Glomerular endothelial cell (primary cell): ENCODE measurements at places on chromosomes 5 and 9.

DNA sequence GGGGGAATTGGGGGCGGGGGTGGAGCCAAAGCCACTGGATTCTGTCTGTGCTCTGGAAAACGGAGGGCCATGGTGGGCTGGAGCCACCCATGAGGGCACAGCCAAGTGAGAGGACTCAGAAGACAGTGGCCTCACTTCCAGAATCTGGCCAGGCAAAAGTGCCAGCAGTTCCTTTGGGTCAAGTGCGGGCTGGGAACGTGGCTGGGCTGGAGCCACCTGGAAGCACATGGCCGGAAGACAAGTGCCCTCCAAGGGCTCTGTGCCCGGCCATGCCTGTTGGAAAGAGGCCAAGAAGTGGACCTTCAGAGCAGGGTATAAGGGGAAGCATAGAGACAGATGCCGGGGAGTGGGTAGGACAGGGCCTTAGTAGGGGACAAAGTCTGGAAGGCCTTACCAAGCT is 11.7 kb upstream of the SH3PXD2B start:
- DNase-seq, result no peak

DNA sequence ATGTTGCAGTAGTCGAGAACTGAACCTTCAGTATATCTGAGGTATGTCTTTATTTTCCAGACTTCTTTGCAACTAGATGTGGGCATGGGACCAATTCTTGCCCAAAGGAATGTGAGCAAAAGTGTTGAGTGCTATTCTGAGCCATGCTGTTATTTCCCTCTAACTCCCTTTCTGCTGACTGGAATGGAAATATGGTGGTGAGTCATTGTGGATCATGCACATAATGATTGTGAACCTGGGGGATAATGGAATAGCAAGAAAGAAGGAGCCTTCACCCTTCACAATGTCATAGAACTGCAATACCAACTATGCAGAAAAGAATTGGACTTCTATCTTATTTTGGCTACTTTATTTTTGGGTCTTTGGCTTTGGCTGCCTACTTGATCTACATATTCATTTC is 10.3 kb upstream of the DOCK2 start:
- no peak for DNase-seq

DNA sequence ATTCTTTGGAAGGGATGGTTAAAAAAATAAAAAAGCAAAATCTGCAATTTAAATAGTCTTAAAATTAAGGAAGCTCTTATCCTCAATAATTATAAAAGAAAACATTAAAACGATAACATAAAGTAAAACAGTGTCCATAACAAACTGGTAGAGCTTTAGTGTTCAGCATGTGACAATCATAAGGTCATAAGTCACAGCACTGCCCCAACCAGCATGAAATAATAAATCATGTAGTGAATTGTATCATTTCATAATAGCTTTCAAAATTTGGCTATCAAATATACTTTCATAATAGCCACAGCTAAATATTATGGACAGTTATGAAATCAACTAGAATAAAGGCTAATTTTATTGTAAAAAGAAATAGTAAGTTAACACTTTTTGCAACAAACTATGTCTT is 10.0 kb downstream of the NR3C1 start:
- no peak for DNase-seq

DNA sequence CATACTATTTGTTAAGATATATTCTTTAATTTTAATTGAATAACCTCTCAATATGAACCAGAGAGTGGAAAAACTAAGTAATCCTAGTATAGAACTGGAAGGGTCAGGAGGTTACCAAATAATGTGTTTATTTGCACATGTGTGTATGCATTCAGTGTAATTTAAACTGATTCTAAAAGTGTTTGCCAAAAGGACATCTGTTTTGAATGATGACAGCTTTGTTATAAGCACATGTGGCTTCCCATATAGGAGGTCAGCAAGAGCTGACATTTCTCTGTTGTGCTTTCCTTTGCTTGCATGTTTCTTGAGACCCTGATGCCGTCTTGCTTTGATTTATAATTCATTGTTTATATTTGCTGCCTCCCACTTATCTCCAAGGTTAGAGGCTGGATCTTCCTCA is 383.4 kb downstream of the BRINP1 start:
- DNase-seq, result no peak

DNA sequence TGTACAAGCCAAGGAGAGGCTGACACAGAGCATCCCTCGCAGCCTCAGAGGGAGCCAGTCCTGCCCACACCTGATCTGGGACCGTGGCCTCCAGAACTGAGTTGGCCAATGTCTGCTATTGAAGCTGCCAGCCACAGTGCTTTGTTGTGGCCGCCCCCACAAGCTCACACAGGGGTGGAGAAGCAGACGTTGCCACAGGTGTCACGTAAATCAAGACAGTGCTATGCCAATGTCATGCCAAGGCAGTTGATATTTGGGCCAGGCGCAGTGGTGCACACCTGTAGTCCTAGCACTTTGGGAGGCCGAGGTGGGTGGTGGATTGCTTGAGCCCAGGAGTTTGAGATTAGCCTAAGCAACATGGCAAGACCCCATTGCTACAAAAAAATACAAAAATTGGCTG is 17.3 kb upstream of the TERT start:
- no peak for DNase-seq

DNA sequence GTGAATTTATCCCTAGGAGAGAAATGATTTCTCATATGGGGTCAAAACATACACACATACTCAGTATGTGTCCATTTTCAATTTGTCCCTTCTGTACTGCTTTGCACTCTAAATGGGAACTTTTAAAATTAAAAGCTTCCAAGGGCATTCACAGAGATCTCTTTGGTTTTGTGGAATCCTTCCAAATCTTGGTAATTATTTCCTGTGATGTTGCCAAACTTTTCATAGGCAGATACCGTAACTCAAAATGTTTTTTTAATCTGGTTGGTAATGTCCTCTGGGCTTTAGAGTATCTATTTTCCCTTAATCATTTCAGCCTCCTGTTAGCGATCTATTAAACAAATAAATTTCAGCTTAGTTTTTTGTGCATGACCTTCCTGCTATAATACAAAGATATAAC is 282.4 kb downstream of the ARHGEF28 start:
- no peak for DNase-seq

DNA sequence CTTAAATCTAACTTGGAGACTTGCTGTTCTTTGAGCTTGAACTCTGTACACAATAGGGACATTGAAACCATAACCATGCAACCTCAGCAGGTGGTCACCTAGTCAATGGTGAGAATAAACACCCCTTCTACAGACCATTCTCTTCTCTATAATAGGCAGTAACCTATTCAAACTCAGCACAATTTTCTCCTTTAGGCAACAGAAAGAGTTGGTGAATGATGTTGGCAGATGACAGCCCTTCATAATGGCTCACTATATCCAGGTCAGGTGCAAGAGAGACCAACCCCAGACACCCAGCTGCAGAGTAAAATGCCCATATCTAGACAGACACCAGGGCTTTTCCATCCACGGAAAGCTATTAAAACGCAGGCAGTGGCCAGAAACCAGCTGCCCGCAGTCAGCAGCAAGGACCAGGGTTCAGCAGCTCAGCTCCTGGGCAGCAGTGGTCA is 106.7 kb downstream of the SERINC5 start:
- DNase-seq, result no peak

- DNase-seq, result no peak
Measured at GRCh38 chr9:125604196-125604595, 102.8 kb downstream of the MAPKAP1 start.

DNA sequence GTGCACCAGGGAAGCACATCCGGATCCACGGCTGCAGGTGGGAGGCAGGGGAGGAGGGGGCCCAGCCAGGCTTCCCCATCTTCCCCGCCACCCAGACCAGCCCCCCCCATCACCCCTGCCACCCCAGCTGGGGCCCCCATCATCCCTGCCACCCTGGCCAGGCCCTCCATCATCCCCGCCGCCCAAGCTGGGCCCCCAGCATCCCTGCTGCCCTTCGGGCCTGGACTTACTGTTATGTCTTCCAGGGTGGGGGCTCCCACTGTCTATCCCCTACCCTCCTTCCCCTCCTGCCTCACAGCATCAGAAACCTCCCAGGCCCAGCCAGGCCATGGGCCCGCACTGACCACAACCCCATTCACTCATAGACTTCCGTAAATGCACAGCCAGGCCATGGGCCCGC is 27.5 kb downstream of the SLC6A18 start:
- no peak for DNase-seq

DNA sequence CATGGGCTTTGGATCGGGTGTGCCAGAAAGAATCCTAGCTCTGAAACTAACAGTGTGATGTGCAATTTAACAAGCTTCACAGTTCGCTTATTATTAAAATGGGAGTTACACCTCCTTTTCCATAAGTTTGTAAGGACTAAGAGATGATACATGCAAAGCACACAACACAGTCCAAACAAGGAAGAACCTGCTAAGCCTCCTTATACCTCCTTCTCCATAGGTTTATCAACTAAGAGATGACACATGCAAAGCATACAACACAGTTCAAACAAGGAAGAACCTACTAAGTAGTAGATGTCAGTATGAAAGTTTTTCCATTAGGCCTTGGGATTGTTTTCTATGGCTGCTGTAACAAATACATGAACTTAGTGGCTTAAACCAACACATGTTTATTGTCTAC is 215.9 kb downstream of the DCP2 start:
- DNase-seq, result no peak

DNA sequence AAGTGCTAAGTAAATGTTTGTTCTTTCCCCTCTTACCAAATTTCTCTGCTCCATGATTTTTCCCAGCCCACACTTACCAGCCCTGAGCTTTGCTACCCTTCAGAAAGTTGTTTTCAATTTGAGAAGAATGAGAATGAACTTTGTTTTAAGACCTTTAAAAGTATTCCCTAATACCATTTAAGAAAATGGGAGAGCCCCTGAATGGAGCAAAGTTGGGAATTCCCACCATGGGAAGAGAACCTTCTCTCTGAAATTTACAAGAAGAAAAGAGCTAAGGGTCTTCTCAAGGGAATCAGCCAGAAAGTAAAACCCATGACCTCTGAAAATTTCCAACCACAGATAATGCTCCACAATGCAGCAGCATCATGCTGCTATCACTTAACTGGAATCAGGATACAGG is 17.7 kb downstream of the ZNF366 start:
- DNase-seq, result no peak

DNA sequence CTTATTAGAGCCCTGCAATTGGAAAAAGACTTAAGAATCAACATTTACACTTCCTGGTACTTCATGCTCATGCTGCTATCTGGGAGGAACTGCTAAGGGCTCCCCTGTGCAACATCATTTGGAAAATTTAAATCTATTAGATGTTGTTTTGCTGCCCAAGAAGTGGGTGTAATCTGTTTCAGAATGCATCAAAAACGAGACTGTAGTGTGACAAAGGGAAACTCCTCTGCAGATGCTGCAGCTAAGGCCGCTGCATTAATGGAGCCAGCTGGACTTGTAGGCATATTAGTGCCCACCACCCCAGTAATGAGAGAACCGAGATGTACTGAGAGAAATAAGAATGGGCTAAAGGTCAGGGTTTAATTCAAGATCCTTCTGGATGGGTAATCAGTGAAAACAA is 11.1 kb upstream of the PAIP1 start:
- DNase-seq, result no peak

- no peak for DNase-seq
Measured at GRCh38 chr5:135438636-135439221, 8.4 kb downstream of the DCANP1 start.

GRCh38 chr9:118785456-118785855 is 583.8 kb downstream of the BRINP1 start:
- DNase-seq, result no peak

- no peak for DNase-seq
Measured at GRCh38 chr5:173497685-173498084, 118.8 kb downstream of the BOD1 start.

DNA sequence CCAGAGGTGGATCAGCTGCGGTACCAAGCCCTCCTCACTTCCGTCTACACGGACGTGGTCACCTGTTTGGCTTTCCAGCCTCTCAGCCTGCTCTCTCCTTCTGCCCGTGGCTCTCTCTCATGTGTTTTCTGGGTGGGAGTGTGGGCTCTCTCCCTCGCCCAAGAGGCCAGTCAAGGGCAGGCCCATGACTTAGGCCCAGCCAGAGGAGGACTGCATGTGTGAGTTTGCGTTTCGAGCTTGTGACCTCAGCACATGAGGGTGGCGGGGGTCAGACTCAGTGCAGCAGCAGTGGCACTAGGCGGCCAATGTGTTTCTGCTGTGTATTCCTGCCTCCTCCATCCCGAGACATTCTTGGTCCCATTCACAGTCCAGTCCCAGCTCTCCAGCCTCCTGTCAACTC is 82.5 kb upstream of the SMIM23 start:
- DNase-seq, result no peak

DNA sequence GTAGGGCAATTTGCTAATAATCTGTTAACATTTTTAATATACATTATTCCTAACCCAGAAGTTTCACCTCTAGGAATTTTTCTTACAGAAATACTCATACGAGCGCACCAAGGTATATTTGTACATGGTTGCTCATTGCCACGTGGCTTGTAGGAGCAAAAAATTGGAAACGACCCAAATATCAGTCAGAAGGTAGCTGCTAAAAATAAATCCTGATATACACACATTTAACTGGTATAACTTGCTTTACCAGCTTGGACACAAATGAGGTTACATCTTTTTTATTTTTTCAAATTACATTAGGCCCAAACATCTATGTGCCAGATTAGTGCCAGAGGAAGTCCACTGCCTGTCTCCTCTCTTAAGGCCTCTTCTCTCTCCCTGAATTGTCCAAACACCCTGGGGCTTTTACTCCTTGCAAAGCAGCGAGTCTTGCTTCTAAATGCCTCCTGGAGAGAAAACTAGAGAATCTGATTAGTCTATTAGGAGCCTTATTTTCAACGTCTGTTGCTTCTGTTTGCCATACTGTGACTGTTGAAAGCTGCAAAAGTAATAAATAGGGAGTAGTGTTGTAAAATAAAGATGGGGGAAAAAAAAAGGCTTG is 92.0 kb upstream of the SSBP2 start:
- DNase-seq, result no peak

DNA sequence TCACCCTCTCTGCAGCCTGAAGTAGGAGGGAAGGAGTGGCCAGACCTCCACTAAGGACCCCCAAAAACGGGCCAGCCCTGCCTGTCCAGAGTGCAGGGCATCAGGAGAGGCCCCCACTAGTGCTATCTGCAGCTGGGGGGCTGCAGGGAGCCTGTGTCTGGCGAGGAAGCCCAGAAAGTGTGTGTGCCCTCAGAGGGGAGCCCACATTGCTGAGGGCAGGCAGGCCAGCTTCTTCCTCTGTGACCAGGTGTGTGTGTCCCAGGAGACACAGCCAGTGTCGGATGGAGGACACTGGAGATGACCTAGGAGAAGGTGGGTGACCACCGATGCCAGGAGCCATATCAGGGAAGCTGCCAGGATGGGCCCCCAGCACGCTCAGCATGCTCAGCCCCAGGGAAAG is 218.7 kb downstream of the IRX2 start:
- DNase-seq, result no peak

- no peak for DNase-seq
Measured at GRCh38 chr5:145934276-145934675, 2.1 kb upstream of the SH3RF2 start.

GRCh38 chr9:76216161-76216649 is 178.0 kb downstream of the RFK start:
- peak; percentile 80 for DNase-seq
